ENCODE measurements at places on chromosomes 7 and 10.

- DNase-seq, result peak; percentile 62
Observed at GRCh38 chr10:84179059-84179710, 5.6 kb downstream of the GPR15LG start.

DNA sequence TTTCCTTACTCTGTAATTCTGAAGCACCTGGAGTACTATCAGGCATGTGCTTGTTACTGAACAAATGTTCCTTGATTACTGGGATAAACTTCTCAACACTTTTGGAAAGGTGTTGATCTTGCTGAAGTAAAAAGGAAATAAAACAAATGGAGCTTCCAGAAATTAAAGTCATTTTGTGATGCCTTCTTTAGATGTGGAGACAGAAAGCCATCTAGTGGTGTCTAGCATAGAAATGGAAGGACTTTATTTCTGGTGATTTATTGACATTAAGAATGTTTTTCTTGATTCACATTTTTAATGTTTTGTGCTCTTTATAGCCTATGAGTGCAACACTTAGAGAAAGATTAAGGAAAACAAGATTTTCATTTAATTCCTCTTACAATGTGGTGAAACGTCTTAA, 1.4 kb downstream of the SFR1 start:
- peak; percentile 46 for DNase-seq

- DNase-seq, result peak; percentile 86
Observed at GRCh38 chr10:16843252-16843870, 26.1 kb upstream of the RSU1 start.

GRCh38 chr7:25870574-25870973, 281.4 kb upstream of the NFE2L3 start:
- no peak for DNase-seq

Data from common myeloid progenitor, CD34-positive (primary cell).